Esophagus squamous epithelium (tissue), 5 donors: ENCODE measurements at places on chromosomes 12 and 14.
A peak's percentile ranks its signal among the peaks of the same experiment; 100 is the strongest.

GRCh38 chr12:127108360-127109215 is 1158.4 kb upstream of the TMEM132C start:
- no peak for DNase-seq

DNA sequence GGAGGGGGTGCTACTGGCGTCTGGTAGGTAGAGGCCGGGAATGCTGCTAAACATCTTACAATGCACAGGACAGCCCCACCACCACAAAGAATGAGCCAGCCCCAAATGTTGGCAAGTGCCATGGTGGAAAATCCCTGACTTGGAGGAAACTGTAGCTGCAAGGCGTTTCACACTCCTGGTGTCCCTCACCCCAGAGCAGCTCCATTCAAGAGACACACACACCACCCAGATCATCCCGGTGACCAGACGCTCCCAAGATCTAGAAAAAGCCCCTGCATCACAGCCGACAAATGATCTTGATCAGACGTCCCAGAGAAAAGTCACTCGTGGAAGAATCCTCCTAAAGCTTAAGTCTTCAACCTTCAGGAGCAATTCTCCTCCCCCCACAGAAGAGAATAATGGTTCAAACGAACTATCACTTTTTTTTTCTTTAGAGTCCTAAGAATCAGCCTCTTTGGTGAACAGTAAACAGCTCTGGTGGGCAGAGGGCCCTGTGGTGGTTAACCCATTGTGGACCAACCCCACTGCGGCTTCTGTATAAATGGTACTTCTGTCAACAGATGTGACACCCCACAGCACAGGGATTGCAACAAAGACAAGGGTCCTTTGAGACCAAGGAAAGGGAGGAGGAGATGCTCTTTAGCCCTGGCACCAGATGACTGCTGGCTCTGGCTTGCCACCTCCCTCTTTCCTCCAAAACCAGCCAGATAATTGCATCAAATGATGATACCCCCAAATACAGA is 2.7 kb downstream of the GLTP start:
- DNase-seq = no peak

- DNase-seq = no peak
These were observed 91.3 kb downstream of the AEBP2 start for GRCh38 chr12:19530637-19531023.

- no peak for DNase-seq
These were observed 43.4 kb downstream of the PLXNC1 start for GRCh38 chr12:94191811-94192210.

DNA sequence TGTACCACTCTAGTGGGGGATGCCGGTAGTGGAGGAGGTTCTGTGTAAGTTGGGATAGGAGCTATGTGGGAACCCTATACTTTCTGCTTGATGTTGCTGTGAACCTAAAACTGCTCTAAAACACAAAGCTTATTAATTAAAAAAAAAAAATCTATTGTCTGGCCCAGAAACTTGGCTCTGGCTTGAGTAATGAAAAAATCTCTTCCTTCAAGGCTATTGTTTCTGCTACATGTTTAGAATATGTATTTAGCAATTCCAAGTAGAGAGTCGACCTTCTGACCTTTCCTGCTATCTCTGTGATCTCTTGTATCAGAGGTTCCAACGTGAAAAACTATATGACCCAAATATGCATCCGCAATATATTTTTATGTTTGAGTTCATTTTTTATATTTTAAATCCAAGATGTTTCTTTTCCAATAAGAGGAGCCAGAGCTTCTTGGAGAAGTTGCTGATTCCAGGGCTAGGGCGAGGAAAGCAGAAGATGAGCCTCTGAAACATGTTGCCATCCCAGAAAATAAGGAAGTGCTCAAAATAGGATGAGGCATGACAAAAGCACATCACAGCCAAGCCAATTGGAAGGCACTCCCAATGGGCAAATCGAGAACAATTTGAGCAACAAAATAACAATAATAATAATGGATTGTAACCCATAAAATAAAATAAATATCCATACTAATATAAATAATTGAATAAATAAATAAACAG is 184.6 kb upstream of the TMEM260 start:
- no peak for DNase-seq

DNA sequence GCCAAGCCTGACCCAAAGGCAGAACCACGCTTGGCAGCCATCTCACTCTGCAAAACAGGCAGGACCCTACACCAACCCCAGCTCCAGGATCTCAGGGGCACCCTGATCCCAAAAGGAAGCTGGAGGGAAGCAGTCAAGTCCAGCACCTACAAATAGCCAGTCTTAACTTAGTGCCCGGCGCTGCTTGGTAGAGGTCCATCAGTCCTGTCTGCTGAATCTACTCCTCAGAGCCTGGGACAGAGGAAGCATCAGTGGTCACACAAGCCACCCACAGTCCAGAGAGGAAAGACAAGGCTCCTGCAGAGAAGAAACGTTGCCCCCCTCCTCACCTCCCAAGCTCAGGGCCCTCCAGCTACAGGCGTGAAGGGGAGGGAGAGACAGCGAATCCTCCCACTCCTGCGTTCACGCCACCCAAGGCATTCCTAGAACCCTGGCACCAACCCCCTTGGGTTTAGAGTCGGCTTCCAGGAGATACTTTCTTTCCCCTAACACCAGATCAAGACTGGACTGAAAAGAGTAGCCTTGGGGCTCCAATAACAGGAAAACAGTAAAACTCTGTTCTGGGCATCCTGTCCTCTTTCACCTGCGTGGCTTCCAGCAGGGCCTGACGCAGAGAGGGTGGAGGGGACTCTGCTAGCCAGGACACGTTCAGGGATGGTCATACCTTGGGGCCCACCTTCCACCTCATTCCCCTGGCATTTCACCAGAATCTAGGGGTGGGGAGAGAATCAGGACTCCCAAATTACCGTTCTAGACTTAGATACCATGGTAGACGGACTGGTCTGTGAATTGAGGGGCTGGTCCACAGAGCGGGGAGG is 1.2 kb downstream of the PXN start:
- DNase-seq = no peak

GRCh38 chr14:25833341-25834126 is 764.3 kb downstream of the NOVA1 start:
- DNase-seq = no peak

GRCh38 chr12:121871467-121871866 is 12.8 kb upstream of the HPD start:
- no peak for DNase-seq

DNA sequence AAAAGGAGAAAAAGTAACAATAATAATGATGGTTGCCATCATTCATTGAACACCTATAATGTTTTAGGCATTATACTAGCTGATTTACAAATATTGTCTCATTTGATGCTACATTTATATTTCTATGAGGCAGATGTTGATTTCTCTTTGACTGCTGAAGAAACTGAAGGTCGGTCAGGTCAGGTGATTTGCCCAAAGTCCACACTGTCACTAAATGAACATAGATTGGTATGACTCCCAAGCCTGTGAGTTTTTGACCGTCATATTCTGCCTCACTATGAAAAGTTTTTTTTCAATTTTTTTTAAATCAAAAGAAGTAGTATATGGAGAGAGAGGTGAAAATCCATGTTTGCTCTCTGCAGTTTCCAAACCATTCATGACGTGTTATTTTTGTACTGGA is 10.8 kb downstream of the ALG10B start:
- DNase-seq = no peak

DNA sequence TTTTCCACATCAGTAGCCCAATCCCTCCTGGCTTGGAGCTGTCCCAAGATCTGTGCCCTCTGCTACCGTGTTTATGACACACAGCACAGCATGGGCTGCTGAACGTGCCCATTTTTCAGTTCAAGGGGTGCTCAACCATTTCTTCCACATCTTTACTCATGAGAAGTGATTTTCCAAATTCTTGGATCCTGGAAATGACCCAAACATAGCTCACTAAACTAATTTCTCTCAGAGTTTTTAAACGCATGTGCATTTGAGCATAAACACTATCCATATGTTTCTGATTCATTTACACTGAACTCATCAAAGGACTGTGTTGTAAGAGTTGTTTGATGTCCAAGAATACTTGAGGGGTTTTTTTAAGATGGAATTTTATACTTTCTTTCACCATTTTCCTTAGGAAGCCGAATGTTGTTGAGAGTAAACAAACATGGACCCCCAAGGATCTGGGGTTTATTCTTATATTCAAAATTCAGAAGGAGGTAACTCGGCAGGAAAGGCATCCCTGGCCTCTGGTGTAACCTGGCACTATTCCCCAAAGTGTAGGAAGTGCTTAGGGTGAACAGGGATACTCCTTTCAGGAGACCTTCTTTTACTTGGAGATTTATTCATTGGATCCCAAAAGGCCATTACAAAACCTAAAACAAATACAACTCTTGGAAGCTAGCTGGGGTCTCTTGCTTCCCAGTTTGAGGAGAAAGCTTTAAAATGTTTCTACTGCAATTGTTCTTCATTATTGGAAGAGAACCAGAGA is 215.0 kb downstream of the BMP4 start:
- DNase-seq = no peak

- no peak for DNase-seq
These were observed 579.2 kb downstream of the BCL11B start for GRCh38 chr14:98692832-98693231.

DNA sequence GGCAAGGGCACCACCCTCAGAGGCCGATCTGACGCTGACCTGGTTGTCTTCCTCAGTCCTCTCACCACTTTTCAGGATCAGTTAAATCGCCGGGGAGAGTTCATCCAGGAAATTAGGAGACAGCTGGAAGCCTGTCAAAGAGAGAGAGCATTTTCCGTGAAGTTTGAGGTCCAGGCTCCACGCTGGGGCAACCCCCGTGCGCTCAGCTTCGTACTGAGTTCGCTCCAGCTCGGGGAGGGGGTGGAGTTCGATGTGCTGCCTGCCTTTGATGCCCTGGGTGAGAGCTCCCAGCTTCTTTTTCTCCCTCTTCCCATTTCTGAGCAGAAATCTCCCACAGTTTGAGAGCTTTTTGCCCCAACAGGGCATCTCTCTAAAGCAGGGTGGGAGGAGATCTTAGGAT is 1.8 kb downstream of the OAS1 start:
- no peak for DNase-seq

GRCh38 chr14:103194256-103195045 is 71.2 kb downstream of the TNFAIP2 start:
- no peak for DNase-seq

DNA sequence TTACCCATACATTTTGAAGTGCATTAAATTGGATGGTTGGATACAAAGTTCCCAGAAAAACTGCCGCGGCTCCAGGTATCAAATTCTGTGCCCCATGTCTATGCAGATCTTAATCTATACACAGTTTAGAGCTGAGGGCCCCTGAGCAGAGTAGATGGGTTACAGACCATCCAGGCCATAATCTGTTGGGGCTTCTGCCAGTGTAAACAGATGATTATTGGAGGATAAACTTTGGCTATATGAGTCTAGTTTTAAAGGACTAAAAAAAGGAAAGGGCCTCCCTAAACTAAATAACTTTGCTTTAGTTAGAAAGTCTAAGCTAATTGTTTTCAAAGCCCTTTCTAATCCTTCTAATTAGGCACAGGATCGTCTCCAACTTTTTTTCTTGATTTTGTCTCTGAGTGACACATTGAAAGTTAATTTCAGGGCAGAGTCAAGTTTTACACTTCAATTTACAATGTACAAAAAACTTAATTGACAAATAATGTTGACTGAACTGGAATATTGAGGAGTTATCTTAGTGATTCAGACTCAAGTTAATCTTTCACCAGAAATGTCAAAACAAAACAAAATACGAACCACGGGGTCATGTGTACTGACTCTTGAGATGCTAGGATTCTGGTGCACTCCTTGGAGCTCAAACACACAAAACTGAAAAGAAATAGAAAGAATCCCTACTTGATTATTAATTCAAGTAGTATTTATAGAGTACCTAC is 133.9 kb upstream of the SCAF11 start:
- no peak for DNase-seq

DNA sequence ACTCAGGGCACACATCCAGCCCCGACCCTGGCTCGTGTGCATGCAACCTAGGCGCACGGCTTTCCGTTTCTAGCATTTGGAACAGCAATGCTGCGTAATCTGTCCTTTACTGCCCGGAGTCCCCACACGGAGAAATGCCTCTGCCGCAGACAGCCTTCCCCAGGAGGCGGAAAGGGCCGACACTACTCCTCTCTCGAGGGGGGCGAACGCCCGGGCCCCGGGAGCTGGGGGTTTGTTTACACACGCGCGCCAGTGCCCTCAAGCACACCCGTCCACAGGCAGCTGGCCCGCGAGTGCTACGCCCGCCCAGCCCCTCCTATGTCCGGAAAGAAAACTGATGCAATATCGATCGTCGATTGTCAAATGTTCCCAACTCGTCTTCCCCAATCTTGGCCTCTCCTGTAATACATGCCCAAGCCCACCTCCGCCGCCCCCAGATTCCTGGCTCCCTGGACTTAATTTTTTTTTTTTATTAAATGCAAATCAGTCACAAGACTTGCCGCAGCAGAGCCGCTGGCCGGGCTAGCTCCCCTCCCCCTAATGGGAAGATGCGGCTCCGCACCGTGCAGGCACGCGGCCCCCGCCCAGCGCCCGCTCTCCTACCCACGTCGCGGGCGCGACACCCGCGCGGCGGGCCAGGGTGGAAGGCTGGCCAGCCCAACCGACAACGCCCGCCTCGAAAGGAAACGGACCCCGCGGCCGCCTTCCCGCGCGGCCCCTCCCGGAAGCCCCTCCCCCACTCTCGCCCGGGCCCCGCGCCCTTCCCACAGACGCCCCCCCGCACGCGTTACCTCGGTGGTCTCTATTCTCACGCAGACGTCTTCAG is 642 bp downstream of the SLC38A2 start:
- DNase-seq = peak; percentile 50

- no peak for DNase-seq
These were observed 245 bp upstream of the BRMS1L start for GRCh38 chr14:35825968-35826217.

DNA sequence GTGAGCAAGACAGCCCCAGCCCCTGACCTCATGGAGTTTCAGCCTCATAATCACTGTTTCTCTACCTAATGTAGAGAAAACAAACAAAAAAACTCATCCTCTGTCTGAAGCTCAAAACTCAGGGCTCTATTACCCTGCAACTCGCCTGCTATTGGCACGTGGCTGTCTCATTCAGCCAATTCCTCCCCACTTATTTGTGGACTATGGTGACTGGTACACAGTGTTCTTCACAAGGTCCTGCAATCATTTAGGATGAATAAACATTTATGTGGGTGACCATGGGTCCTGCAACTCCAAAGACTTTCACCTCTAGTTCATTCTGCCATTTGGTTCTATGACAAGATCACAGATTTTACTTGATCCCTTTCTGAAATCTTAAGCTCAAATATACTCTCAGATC is 4.7 kb downstream of the PPP2R3C start:
- DNase-seq = no peak
